ENCODE measurements at places on chromosomes 11 and 22.

- DNase-seq = no peak
These were observed 156.5 kb upstream of the SOX6 start for GRCh38 chr11:16512899-16513241.

DNA sequence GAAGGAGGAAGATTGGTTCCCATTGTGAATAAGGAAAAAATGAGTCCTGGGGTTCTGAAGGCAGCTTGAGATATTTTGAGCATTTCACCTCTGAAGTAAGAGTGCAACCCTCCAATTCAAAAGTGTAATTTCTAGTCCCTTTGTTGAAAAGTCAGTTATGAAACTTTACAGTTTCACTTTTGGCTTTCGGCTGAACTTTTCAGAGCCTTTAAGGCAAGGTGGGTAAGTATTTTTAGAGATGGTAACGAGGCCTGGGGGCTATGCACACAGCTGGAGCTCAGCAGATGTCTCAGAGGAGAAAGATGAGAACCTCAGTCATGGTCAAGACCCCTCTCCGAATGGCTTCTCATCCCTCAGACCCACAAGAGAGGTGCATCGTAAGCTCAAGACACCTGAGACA is 267.6 kb downstream of the KIRREL3 start:
- no peak for DNase-seq

- DNase-seq = no peak
These were observed 519.8 kb downstream of the BRD1 start for GRCh38 chr22:49307870-49308269.

DNA sequence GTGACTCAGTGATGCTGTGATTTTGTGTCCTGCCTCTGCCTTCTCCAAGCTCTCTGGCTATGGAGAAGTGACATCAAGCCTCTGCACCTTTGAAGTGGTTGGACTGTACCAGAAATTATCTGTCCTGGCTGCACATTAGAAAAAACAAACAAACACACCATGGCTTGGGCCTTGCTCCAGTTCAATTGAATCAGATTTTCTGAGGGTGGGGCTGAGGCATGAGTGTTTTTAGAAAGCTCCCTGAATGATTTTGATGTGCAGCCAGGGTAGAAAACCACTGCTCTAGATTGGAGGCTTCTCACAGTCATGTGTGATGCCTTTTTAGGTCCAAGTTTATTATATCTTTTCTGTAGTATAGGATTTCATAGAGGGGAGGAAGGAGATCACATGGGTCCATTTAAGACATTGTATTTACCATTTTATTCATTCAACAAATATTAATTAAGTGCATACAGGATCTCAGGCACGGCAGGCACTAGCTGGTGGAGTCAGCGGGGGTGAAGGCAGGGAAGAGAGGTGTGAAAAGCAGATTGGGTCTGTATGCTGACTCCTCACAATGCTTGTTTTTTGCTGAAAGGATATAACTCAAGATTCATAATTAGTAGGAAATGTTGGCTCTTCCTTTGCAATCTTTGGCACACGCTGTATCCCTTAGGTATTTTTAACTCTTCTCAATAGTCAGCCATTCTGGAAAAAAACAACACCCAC is 7.1 kb upstream of the VSTM5 start:
- no peak for DNase-seq

- DNase-seq = no peak
These were observed 22.0 kb downstream of the TRAF6 start for GRCh38 chr11:36488096-36488495.

Data from T follicular helper cell (primary cell).